ENCODE measurements at places on chromosomes 12 and 14.
A peak's percentile ranks its signal among the peaks of the same experiment; 100 is the strongest.

DNA sequence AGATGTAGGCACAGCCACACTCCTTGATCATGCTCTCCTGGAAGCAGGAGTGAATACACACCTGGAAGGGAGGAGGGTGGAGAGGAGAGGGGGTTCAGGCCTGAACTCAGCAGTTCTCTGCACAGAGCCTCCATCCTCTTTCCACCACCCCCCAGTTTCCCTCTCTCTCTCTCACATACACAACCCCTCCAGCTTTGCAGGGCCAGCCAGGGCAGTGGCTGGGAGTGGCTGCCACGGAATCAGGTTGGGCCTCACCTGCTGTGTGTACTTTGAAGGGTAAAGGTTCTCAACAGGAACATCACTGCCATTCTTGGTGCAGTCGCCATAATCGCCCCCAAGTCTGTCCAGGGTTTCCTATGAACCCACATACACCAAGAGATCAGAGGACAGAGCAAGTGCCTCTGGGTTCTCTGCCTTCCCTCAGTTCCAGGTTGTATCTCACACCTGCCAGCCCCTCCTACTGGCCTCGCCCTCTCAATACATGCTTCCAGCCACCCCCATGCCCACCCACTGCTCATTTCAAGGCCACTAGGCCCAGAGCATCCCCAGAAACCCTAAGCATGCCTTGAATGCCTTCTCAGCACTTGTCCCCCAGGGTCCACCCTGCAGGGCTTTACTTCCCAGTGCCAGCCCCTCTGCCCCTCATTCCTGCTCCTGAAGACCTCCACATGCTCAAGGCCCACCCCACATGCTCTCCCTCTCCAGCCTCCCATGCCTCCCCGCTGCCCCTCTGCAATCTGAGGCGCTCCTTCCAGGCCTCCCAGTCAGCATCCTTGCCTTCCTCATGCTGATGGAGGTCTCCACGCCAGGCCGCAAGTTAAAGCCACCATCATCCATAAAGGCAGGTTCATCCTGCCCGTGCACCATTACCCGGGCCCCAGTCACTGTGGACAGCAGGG lies 12.9 kb upstream of the TNFRSF1A start:
- DNase-seq: no peak

DNA sequence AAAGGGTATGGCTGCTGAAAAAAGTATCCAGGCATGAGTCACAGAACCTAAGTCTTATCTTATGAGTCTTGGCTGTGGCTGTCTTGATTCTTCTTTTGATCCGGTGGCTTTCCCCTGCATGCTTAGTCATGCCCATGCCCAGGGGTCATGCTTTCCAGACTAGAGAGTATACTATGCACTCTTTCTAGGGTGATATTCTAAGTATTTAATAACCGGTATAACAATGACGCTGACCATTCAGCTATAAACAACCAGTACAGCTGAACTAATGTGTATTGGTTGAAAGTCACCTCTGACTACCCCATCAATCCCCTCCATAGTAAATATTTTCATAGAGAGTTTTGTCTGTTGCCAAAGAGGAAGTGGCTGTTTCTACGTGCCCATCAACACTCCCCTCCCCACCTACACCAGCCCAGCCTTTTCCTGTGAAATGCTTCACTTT lies 34.7 kb upstream of the NRXN3 start:
- no peak for DNase-seq

DNA sequence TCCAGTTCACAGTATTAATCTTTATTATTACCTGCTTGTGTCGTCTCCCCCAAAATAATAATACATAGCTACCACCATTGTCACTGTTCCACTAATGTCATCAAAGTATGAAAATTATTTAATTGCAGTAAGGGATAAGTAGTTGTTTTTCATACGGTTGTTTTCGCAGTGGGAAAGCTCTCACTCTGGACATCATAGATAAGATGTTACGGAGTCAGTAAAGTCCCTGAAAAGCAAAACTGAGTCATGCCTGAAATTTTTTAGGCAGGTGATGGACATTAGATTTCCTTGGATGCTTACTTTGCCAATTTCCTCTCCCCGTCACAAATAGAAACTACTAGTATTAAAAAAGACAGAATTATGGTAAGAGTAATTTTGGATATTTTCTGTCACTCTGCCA lies 13.2 kb downstream of the PNP start:
- DNase-seq: no peak

DNA sequence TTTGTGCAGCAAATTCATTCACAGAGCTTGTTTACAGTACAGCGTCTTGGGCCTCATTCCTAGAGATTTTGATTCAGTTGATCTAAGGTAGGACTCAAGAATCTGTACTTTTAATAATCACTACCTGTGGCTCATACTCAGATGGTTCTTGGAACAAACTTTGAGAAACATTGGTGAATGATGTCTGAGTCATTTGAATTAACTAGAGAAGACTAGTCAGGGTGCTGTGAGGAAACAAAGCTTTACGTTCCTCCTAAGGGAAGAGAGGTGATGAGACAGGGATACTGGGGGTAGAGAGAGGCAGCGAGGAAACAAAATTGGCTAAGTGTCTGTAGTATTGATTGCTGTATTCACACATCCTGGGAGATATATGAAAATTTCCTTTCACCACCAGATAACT lies 109.4 kb downstream of the SLC15A5 start:
- DNase-seq: no peak

DNA sequence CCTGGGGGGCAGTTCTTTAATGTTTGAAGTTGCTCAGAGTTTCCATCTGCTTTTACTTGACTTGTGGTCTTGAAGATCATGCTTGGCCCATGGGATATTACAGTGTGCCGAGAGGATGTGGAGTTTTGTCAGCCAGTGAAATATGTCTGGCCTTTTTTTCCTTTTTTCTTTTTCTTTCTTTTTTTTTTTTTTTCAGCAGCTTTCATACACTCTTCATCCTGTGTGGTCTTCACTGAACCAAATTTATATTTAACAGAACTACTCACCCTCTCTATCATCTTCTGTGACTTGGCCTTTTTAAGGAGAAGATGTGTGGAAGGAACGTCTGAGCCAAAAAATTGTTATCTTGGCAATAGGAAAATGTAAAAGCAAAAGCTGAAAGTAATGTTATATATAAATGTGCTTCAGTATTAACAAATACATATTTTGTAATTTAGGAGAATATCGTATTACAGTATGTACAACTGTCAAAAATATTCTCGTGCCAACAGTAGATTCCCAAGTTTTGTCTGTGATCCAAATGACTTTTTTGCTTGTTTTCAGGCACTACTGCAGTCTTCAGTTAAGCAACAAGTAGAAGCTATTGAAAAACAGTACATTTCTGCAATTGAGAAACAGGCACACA lies 200.6 kb downstream of the CCDC91 start:
- peak; percentile 91 for DNase-seq

GRCh38 chr14:100223332-100224201 lies 15.4 kb upstream of the YY1 start:
- DNase-seq: peak; percentile 36

- DNase-seq: peak; percentile 9
These were observed 19.9 kb downstream of the EIF2B2 start for GRCh38 chr14:75022655-75023054.

DNA sequence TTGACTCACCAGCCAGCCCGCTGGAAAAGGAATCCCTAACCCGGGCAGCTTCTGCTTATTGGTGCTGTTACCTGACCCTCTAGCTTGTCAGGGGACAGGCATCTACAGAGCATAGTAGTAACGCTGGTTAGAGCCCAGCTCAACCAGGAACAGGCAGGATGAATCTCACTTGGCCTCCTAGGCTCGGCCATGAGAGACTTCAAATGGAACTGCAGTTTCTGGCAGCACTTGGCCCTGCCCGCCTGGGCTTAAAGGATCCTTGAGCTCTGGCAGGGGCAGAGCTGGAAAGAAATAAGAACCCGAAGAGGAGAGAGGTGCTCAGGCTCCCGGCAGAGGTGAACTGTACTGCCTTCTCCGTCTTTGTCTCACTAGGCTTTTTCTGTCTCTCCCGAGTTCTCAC lies 2.3 kb upstream of the LHX5 start:
- DNase-seq: no peak

- no peak for DNase-seq
These were observed 3.5 kb upstream of the KLC1 start for GRCh38 chr14:103625356-103626095.

DNA sequence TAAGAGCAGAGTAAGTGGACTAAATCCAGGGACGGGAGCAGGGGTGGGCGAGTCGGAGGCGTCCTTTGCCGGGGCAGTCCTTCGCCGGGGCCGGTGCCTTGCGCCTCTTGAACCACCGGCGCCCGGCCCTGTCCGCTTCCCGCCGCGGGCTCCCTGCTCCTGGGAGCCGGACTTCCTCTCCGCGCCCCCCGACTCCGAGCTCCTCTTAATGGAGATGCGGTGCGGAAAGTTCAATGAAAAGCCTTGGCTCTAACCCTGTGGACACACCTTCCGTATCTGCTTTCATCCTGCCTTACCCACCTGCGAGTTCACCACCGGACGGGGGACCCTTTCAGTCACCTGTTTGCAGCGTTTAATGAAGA lies 412 bp downstream of the FGFR1OP2 start:
- DNase-seq: no peak

GRCh38 chr14:26870722-26871617 lies 273.1 kb upstream of the NOVA1 start:
- no peak for DNase-seq

DNA sequence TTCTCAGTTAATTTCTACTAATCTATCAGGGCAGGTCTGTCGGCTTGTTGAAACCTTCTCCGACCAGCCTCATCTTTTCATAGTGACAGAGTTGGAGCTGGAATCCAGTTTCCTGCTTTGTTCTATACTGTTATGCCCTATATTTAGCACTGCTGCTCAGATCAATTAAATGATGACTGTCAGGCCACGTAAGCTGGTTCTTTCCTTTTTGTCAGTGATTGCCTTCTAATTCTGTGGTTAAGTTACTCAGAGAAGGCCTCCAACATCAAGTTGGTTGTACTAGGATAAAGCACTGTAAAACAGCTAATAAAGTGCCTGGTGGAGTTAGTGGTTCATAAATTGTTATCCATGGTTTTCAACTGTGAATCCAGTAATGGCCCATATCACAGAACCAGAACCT lies 22.6 kb downstream of the DERA start:
- DNase-seq: peak; percentile 67

- DNase-seq: no peak
These were observed 54.7 kb upstream of the CLMN start for GRCh38 chr14:95374239-95374997.

- peak; percentile 4 for DNase-seq
These were observed 153.6 kb upstream of the ARID2 start for GRCh38 chr12:45575823-45576475.

DNA sequence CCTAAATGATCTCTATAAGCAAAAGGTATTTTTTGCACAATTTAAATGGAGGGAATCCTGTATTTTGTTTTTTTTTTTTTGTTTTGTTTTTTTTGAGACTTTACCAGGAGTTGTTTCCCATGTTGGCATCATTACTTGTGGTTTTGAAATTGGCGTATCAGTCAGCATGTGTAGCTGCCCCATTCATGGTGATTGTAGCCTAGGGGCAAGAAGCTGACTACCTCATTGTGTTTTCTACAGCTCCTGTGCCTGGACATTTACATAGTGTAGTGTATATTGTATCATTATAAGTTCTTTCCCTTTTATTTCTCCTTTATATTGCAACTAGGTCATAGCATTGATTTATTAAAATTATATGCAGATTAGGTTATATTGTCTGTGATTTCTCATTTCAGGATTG lies 24.5 kb downstream of the SAMD4A start:
- DNase-seq: no peak

GRCh38 chr12:19030180-19030579 lies 99.4 kb upstream of the PLEKHA5 start:
- DNase-seq: no peak

- DNase-seq: no peak
These were observed 90.6 kb downstream of the CIT start for GRCh38 chr12:119786539-119786938.

DNA sequence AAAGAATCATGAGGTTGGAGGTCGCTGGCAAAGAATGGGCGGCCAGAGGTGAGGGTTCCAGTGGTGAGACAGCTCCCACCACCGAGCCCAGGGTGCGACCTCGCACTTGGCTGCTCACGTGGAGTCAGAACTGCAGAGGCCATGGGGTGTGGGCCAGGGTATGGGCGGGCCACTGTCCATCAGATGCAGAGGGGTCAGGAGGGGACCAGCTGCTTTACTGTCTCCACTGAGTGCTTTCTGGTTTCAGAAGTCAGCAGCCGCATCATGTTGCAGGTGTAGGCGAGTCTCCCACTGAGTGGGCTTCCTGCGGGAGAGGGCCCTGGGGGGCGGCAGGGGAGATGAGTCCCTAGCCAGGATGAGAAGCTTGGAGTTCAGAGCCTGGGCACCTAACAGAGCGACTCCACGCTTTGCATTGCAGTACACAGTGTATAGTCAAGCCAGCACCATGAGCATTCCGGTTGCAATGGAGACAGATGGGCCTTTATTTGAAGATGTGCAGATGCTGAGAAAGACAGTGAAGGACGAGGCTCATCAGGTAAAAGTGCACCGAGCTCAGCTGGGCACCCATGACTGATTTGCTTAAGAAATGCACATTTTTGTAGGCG lies 46.9 kb upstream of the DYNC1H1 start:
- DNase-seq: no peak

GRCh38 chr14:36657399-36658122 lies 4.1 kb upstream of the PAX9 start:
- no peak for DNase-seq

GRCh38 chr12:112236786-112237185 lies 111.4 kb downstream of the TRAFD1 start:
- DNase-seq: no peak

DNA sequence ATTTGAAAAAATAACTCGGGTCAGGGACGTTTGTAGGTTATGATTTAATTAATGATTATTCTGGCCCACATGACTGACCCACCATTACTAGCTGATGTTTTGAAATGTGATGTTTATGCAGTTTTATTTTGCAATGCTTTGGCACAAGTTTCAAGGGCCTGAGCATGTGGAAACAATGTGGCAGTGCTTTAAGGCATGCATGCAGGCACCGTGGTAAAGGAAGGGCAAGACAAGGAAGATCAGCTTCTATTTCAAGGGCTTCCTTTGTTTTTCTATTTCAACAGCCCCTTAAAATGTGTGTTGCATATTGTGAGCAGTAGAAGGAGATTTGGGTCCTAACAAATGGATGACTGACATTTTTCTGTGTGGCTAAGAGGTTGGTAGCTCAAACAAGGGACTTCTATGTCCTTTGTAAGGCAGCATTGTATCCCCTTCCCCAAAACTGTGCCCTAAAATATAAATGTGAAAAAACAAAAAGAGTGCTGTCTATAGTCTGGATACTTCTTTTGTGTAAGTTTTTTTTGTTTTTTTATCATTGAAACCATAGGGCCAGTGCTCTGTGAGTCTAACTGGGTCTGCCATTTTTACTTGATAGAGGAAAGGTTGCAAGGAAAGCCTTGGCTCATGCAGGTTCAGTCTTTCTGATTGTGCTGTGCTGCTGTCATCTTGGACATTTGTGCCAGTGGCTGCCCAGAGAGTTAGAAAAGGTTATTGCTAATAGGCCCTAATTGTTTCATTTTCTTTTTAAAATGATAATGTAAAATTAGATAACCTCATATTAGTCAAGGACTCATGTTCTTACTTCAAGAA lies 103.5 kb downstream of the FGD4 start:
- peak; percentile 2 for DNase-seq

DNA sequence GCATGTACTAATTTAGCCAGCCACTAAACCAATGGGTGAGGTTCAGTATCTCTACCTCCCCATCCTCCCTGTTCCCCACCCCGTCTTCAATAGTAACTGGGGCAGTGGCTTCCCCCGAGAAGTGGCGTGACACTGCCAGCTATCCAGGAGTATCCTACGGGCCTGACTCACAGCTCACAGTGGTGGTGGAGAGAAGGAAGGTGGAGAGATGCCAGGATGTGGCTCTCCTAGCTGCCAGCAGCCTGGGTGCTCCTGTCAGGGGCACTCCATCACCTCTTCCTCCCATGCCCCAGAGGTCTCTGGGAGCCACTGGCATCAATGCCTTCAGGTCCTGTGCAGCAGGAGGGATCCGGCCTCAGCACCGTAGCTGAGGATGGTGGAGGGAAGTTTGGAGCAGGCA lies 49.0 kb downstream of the TSPAN11 start:
- no peak for DNase-seq
